ENCODE measurements at places on chromosomes 6 and 20.

- DNase-seq, result no peak
Observed at GRCh38 chr6:360764-361373, 30.7 kb upstream of the IRF4 start.

GRCh38 chr6:29478740-29479139 lies 9.0 kb downstream of the MAS1L start:
- no peak for DNase-seq

- DNase-seq, result peak; percentile 67
Observed at GRCh38 chr20:43975096-43975768, 60.6 kb downstream of the TOX2 start.

- DNase-seq, result no peak
Observed at GRCh38 chr6:32982702-32983492, 14.5 kb downstream of the BRD2 start.

GRCh38 chr6:84260926-84261325 lies 33.5 kb upstream of the CEP162 start:
- no peak for DNase-seq

Data from Daoy (cell line).